T follicular helper cell (primary cell): ENCODE measurements at places on chromosomes 7 and 10.

DNA sequence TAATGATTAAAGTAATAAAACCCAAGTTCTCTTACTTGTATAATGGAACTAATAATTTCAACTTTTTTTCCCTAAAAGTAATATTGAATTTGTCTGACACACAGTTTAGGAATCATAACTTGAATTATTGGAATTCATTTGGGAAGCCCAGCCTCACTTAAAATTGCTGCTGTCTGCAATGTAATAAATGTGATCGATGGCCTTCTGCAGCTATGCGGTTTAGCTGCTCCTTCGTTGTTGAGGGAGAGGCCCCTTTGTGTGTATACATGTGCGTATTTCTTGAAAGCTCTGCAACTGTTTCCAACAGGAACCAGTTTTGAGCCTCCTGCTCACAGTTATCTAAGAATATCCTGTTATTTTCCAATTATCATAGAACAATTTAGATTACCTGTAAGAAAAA, 152.5 kb downstream of the AKR1D1 start:
- no peak for DNase-seq

DNA sequence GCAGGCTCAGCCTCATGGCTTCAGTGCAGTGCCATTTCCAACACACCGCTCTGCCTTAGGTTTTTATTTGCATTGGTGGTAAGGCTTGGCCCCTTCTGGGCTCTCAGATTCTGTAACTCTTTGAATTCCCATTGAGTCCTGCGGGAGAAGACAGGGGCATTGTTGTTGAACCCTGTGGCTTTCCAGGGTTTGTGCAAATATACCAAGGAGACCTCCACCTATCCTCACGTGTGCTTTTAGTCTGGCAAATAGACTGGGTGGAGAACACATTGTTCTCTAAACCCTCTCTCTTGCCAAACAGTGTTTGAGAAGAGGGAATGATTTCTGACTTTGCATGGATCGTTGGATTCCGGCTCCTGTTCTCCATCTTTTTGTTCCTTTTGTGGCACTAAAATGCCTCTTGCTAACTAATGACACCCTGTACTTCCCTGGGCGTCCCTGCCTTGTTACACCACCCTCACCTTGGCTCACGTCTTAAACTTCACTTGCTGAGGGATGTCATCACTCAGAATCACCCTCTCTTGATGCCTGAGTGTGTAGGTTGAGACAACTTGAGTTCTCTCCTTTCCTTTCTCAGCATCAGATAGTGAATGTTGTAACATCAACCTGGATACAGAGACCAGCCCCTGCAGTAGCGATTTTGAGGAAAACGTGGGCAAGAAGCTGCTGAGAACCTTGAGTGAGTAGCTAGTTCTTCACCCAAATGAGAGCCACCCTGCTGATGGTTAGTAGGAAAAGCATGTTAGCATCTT, 40.5 kb downstream of the GOT1 start:
- no peak for DNase-seq

DNA sequence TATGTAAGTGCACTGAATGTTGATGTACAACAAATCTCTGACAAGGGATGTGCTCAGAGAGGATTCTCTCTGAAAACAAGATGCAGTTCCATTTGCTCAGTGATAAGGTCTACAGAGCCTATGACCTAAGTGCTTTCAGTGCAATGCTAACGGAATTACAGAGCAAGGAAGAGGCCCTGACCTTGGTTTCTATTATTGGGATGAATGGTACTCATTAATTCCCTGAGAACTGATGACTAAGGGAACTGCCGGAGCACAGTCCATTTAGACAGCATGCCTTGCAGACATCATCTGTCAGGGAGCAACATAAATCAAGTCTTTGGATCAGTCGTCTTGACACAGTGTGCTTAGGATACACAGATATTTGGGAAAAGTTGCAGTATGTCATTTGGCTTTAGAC, 340.8 kb downstream of the PHTF2 start:
- DNase-seq: no peak

GRCh38 chr10:47419421-47419820, 35.3 kb upstream of the ZNF488 start:
- no peak for DNase-seq

DNA sequence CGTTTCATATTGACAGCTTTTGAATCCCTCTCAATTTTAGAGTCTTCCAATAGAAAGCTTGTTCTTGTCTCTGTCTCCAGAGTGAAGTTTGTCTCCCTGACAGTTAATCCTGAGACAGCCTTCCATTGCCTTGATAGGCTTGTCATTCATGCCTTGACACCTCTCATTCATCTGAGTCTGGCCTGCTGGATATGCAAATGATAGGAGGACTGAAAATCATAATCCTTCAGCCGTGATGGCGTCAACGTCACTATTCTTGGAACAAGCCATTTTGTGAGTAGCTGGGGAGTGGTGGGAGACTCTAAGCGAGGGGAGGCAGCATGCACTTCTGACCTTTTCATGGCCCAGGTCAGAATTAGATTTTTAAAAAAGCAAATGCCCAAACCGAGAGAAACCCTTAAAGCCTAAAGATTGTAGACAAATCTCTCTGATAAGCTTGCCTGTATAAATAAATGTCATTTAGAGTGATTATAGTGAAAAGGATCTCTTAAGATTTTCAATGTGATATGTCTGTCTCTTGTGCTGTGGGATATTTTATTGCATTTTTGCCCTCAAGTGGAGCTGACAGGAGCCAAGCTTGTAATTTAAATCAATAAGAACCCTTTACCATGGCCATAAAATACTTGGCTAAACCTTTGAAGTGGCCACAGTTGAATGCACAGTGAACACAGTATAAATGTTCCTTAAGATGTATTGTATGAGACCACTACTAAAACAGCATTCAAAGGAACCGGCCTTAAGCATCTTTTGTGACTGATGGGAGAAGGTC, 148.8 kb downstream of the SNX10 start:
- DNase-seq: no peak

- no peak for DNase-seq
Observed at GRCh38 chr7:2706685-2707126, 18.7 kb downstream of the AMZ1 start.

- no peak for DNase-seq
Observed at GRCh38 chr7:136495081-136495480, 373.4 kb upstream of the CHRM2 start.

- DNase-seq: no peak
Observed at GRCh38 chr10:11235771-11236170, 218.1 kb downstream of the CELF2 start.

DNA sequence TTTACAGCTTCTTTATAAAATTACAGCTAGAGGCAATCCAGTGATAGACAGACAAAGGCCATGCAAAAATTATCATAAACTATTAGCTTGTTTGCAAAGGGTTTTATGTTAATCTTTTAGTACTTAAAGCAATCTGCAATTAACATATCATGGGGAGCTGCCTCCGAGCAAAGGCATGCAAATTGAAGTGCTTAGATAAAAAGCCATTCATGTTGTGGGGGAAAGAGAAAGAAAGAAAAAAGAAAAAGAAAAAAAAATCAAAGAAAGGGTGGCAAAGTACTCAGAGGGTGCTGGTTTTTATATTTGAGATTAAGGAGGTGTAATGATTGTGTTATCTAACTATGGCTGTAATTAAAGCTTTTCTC, 799.5 kb downstream of the LRMDA start:
- DNase-seq: no peak
